ENCODE measurements at places on chromosomes 7 and 10. TPM values are rescaled to one million over a fixed set of nuclear protein-coding genes. Genes with fewer than 3 reads are reported as not detected.

The CCT6A gene
- polyA plus RNA-seq: 90.8 TPM

The HOXA5 gene
- polyA plus RNA-seq: 9.9 TPM

The SPDYE2 gene
- 0.14 TPM for polyA plus RNA-seq

The MKX gene
- 7.7 TPM for polyA plus RNA-seq

GRCh38 chr7:133932591-133932990 is 194.5 kb upstream of the LRGUK start:
- DNase-seq: no peak

- DNase-seq: peak; percentile 43
These were observed 39.1 kb upstream of the PFKFB3 start for GRCh38 chr10:6163364-6164270.

DNA sequence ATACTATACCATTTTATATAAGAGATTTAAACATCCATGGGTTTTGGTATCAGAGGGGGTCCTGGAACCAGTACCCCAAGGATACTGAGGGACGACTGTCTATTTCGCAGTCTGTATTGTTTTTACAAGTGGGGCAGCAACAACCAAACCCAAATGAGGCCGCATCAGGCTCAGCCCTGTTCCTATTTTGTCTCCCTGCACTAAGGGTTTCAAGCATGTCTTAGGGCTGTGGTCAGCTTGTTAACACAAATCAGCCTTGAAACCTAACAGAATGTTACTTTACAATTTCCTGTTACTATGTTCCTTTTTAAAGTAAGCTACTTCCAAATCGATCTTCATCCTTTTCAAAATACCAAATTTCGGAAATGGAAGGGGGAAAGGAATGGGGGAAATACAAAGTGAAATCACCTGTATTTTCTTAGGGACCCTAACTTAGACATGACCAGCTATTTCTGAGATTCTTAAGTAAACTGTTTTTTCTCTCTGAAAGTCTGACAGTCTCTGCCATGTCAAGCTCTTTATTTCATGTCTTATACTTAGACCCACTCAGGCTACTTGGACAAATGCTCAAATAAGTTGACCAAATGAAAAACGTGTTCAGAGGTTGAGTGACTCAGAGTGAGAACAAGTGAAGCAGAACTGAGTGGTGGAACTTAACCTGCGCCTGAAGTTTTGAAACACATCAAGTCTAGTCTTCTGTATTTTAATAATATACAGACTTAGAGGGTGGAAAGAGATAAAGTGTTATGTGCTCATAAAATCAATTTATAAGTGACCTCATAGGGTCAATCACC is 75.8 kb downstream of the C1GALT1 start:
- DNase-seq: no peak

DNA sequence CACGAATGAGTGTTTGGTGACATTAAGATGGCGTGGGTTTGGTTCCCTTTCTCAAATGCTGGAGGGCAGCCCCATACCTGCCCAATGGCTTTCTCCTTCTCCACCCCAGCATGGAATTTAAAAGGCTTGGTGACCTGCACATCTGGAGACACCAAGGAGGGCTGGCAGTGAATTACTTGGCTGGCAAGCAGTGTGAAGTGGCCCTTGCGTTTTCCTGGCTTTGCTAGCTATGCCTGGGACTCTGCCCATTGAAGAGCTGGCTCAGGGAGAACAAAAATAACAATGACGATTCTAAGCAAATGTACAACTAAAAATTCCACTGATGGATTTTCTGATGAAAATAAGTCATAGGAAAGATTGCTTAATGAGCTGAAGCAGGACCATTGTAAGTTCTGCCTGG is 203.7 kb downstream of the CYP26A1 start:
- DNase-seq: no peak

DNA sequence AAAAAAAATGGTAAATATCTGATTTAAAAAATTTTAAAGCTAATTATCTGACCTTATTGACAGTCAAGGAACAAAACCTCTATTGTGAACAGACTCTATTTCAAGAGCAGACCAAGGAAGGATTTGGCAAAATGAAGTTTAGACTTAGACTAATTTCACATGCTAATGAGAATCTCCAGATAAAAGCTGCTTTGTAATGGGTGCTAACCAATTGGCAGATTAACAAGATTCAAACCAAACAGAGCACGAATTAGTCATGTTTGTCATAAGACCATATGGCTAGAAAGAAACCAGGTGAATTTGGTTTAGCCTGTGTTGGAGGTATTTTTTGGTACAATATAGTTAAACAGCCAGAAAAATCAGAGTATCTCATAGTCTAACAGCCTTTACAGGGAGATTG is 429.1 kb upstream of the NFE2L3 start:
- DNase-seq: no peak

- DNase-seq: no peak
These were observed 3.4 kb downstream of the TCF7L2 start for GRCh38 chr10:112953174-112954159.

- no peak for DNase-seq
These were observed 120.6 kb upstream of the TCERG1L start for GRCh38 chr10:131431978-131432690.

DNA sequence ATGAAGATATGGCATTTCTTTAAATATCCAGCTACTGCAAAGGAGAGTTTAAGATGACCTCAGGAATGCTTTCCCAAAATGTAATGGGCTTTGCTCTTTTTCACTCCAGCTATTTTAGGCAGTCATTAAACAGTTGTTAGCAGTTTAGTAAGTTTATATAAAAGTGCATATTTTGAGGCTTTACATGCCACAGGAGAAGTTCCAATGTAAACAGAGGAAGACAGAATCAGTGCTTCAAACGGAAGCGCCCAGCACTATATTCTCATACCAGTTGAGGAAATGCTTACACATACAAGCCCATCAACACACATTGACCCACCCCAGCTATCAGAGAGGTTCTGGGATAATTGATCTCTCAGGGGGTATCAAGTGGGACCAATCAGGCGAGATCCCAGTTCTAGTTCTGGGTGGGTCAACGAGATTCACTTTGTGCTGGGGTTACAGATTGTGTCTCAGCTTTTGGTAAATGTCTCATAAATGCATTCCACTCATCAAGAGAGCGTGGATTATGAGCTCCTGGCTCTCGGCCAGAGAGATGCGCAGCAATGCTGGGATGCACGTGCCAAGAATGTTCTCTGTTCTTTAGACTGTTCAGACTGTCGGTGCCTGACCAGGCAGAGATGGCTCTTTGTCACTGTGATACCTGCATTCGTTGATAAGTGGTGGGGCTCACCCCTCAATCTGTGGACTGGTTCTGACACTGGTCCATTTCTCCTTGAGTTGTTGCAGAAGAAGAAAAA is 55.0 kb downstream of the CACNB2 start:
- DNase-seq: no peak

DNA sequence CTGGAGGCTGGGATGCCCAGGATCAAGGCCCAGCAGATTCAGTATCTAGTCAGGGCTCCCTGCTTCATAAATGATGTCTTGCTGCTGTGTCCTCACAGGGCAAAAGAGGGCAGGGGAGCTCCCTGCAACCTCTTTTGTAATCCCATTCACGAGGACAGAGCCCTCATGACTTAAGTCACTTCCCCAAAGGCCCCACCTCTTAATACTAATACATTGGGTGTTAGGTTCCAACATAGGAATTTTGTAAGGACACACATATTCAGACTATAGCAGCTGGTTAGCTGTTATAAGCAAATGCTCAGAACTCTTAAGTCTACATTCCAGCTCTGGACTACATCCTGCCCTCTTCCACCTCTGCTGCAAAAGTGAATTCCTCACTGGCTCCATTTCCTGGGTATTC is 63.0 kb downstream of the VOPP1 start:
- DNase-seq: no peak

DNA sequence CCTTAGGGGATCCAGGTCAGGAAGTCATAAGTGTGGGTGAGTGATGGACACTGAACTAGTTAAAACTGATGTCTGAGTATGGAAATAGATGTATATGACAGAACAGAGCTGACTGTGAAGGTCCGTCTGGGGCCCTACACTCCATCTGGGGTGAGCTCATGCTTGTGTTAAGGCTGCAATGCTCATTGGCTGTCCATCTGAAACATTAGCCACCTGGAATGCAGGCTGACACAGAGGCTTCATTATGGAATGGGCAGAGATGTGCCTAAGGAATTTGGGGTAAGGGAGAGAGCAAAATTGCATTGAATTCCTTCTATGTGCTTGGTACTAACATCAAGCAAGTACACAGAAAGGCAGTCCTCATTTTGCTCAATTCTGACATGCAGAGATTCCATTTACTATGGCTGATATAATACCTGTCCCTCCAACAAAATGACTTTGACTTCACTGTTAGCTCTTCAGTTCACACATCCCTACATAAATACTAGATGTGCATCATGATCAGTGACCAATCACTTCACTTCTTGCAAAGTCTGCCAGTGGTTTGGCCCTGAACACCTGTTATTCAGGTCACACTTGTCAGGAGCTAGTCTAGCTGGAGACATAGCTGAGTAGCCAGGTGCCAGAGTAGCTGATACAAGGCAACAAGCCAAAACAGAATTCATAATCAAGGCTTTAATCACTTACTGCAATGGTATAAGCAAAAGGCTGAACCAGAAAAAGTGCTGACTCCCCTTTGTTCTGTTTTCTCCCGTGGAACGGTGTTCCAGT is 128.9 kb upstream of the VWC2 start:
- DNase-seq: no peak
